Lower leg skin (tissue), 4 donors: ENCODE measurements at places on chromosomes 4 and X.

GRCh38 chrX:86141786-86142185 is 6.5 kb upstream of the DACH2 start:
- no peak for DNase-seq

DNA sequence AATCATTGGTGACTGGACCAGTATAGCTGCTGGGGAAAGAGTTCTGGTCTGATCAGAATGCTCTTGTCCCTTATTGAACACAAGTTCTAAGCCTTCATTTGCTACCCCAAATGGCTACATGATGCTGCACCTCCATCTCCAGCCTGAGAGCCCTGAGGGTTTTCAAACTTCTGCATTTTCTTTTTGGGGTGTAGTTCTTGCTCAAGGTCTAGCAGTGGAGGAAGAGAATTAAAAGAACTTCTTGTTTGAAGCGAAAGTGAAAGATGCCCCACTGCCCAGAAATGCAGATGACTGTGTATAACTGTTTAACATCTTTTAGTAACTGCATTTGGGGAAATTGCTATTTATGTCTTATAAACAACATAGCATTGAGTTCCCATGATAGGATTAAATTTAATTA is 38.5 kb downstream of the LAMTOR3 start:
- DNase-seq, result no peak

GRCh38 chrX:50988649-50989048 is 78.1 kb downstream of the BMP15 start:
- no peak for DNase-seq

- no peak for DNase-seq
Observed at GRCh38 chrX:124127496-124127895, 166.0 kb downstream of the STAG2 start.

- no peak for DNase-seq
Observed at GRCh38 chr4:89700766-89701423, 136.1 kb downstream of the SNCA start.

GRCh38 chr4:147741190-147741788 is 9.4 kb downstream of the ARHGAP10 start:
- DNase-seq, result no peak
